ENCODE measurements at places on chromosomes 12 and 14.

GRCh38 chr12:88784166-88784565 is 203.9 kb upstream of the KITLG start:
- DNase-seq = no peak

- DNase-seq = no peak
These were observed 46.1 kb downstream of the SLC24A4 start for GRCh38 chr14:92369097-92369496.

- DNase-seq = peak; percentile 10
These were observed 593 bp downstream of the CFL2 start for GRCh38 chr14:34713681-34714319.

DNA sequence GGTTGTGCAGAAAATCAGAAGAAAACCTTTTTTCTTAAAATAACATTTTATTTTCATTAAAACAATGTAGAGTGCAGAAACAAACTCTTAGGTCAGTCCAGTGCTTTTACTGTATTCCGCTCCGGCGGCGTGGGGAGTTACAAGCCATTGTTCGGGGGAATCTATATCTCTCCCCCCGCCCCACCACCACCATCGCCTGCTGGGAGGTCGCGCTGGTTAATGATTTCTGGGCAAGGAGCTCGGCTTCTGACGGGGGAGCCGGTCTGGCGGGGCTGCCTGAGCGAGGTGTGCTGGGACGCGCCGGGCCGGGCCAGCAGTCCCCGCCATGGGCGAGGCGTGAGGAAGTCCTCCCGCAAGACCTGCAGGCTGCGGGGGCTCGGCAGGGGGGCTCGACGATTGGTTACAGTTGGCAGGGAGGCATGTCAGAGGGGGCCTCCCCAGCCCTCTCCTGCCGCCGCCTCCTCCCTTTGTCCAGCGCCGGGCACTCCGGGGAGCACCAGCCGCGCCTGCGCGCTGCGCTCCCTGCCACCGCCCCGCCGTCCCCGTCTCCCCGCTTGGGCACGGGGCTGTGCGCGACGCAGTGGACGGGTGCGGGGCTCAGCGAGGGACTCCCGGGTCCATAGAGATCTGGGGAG is 1.0 kb upstream of the DUSP6 start:
- no peak for DNase-seq

DNA sequence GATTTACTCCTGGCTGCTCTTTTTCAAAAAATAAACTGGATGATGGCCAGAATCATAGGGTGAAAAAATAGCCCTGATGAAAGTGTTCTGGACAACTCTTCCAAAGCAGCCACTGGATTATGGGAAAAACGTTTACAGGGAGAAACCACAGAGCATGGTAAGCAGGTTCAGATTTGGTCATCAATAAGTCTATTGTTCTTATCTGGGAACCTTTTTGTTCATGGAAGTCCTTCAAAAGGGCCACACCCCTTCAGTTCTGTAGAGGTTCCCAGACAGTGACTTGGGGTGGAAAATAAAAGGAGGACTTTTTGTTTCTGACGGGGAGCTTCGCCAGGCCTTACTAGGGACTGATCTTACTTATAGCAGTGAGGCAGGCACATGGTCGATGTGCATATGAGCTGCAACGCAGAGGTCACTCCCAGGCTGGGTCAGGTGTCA is 117.4 kb upstream of the SLC38A2 start:
- no peak for DNase-seq

DNA sequence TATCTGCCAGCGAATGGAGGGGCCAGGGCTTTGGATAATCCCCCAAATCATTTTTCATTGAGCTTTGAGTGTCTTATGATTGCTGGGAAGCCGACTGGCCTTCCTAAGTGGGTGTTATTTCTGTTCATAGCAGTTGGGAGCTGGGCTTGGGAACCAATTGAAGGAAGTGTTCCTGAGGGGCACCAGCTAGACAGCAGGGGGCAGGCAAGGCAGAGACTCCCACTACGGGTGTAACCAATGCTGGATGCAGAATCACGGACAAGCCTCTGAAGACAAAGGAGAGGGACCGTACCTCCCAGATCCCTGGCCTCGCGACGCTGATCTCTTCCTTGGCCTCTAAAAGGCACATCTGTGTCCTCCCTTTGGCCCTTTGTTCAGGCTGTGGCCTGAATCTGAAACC is 149.0 kb upstream of the PRMT8 start:
- DNase-seq = no peak

DNA sequence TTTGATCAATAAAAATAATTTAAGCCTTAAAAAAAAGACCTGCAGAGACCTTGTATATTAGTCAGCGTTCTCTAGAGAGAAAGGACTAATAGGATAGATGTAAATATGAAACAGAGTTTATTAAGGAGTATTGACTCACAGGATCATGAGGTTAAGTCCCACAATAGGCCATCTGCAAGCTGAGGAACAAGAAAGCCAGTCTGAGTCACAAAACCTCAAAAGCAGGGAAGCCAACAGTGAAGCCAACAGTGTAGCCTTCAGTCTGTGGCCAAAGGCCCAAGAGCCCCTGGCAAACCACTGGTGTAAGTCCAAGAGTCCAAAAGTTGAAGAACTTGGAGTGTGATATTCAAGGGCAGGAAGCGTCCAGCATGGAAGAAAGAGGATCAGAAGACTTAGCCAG is 66.3 kb downstream of the TBX5 start:
- DNase-seq = no peak

DNA sequence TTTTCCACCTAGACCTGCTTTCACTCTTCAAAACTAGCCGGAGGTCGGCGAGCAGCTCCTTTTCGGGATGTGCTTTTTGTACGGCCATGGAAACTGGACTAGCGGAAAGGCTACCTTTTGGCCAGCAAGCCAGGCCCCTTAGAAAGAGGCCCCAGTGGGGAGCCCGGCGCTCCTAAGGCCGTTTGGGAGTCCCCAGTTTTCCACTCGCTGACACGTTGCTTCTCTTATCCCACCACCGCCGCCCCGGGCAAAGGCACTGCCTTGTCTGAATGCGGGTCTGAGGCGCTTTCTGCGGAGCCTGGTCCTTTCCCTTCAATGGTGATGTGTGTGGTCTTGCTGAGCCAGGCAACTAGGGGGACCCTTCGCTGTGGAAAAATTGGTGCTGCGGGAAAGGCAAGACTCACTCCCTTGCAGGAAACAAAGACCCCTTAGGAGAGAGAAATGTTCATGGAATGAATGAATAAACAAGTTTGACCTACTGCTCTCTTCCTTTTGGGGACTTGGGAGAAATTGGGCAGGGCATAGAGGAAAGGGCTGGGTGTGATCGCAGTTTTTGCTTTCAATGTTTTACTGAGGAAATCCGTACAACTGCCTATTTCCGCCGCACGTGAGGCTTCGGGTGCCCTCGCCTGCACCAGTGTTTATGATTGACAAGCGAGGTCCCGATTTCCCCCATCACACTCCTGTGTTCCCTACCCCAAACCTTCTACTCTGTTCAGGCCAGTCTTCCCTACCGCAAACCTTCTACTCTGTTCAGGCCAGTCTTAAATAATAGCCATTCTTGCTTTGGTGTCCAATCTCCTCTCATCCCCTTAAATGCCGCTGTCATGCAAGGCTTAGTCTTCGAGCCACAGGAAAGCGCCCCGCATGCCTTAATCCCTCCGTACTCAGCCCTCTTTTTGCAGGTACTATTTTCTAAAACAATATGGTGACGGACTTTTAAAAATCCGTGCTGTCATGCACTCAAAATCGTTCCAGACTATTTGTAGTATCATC is 1.0 kb upstream of the SLC38A2 start:
- peak; percentile 37 for DNase-seq

DNA sequence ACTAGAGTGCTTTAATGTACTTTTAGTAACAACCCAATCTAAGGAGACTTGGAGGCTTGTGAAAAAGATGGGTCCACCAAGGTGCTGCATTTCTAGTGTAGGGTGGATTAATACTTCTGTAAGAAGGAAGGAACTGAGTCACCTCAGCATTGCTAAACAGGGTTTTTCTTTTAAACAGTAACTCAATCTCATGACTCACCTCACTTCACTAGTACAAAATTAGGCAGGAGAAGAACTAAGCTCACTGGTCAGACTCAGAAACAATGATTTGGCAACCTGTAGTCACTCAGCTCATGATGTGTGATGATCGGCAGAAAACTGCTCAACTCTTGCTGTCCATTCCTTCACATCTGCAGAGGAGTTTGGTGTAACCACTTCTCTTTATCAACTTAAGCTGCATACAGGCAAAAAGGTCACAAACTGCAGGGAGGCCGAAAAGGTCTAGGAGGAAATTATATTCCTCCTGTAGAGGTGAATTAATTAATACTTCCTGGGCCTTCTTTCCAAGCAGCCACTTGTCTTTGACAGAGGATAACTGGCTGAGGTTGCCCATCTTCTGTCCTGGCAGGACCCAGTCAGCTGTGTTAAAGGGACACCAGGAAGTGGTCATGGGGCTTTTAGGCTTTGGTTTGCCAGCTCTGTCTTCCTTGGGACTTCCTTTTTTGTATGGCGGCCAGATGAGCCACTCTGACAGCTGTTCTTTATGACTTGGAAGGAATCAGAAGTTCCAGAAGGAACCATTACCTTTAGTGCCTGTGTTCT is 466.9 kb downstream of the FUT8 start:
- no peak for DNase-seq

DNA sequence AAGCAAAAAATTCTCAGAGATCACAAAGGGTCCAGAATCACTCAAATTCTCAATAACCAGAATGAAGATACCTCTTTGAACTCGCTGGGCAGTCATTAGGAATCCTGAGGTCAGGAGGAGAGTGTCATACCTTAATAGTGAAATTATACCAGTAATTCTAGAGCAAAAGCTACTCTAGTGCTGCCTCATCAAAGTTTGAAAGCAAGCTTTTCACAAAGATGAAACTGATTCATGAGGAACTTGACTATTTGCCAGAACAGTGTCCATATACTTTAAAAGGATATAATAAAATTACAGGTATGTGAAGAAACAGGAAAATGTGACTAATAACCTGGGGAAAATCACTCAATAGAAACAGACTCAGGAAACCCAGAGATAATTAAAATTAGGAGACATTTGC is 44.5 kb downstream of the EML5 start:
- no peak for DNase-seq

GRCh38 chr14:103209506-103209905 is 86.2 kb downstream of the TNFAIP2 start:
- no peak for DNase-seq

GRCh38 chr12:22712083-22712482 is 87.1 kb downstream of the ETNK1 start:
- no peak for DNase-seq

- DNase-seq = no peak
These were observed 772.4 kb upstream of the FBXO33 start for GRCh38 chr14:40204441-40205175.

DNA sequence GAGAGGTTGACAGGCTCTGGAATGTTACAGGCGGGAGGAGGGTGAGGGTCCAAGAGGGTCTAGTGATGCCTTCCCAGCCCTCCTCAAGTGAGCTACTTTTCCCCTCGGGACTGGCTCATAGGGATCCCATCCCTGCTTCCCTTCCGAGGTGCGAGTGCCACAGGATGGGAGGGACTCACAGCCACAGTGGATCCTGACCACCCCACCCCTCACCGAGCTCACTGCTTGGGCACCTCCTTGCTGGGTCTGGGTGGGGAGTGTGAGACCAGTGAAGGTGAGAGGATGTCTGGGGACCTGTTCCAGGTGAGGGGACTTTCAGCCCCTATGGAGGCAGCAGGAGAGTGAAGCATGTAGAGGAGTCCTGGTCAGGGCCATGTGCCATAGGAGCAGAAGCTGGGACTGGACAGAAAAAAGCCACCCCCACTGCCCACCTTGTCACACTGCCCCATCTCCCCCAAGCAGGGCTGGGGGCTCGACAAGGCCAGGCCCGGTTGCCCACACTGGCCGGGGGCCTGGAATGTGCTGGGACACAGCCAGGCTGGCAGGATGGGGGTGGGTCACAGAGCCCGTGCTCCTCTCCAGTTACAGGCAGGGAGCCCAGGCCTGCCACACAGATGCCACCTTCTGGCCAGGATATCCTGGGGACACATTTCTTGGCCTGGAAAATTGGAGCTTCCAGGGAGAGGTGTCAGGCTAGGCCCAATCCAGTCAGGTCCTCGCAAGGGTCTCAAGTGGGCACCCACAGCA is 1.7 kb upstream of the TNS2 start:
- DNase-seq = no peak

GRCh38 chr12:124053851-124054250 is 80.8 kb downstream of the ZNF664 start:
- no peak for DNase-seq

DNA sequence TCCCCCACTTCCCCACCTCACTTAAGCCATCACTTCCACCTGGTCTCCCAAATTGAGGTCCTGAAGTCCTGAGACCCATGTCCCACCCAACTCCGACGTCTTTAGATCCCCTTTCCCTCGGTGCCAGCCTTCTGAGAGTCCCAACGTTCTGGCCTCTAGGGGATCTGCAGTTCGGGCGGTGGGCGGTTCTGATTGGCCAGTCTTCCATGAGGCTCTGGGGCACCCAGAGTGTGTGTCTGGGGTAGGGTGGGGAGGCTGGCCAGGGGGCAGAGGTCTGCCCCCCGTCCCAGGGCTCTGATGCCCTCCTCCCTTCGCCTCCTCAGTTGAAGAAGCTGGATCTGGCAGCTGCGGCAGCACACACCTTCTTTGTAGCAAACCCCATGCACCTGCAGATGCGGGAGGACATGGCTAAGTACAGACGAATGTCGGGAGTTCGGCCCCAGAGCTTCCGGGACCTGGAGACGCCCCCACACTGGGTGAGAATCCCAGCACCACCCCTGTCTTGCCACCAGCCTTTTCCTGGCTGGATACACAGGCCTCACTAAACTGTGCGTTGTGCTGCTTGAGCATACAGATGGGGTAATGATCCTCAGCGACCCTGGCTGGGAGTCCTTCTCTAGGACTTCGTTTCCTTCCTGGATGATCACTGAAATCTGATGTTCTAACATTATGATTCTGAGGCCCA is 1.5 kb downstream of the P3H3 start:
- DNase-seq = no peak

GRCh38 chr12:7884689-7885088 is 12.0 kb upstream of the SLC2A14 start:
- no peak for DNase-seq

GRCh38 chr14:51860825-51861499 is 550 bp downstream of the GNG2 start:
- DNase-seq = no peak

- no peak for DNase-seq
These were observed 115.6 kb upstream of the METAP2 start for GRCh38 chr12:95358111-95359083.

DNA sequence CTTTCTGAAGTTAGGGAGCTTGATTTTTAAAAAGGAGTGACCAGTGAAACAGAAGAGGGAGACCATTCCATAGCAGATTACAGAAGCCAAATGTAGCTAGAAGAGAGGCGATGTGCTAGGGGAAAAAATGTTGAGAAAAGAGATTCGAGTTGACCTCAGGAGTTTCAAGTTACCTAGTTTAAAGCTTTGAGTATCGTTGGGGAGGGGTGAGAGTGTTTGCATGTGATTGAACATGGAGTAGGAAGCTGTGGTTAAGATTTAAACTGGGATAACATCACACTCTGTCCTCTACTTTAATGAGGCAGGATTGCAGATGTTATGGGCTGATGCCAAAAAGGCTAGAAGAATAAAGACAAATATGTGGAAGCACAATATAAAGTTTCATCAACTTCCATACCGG is 3.7 kb downstream of the LETMD1 start:
- no peak for DNase-seq

- no peak for DNase-seq
These were observed 412.4 kb downstream of the PCNX1 start for GRCh38 chr14:71319666-71320065.

GRCh38 chr12:109645194-109645593 is 68.4 kb upstream of the FAM222A start:
- no peak for DNase-seq
